ENCODE measurements at places on chromosomes 12 and 14.

DNA sequence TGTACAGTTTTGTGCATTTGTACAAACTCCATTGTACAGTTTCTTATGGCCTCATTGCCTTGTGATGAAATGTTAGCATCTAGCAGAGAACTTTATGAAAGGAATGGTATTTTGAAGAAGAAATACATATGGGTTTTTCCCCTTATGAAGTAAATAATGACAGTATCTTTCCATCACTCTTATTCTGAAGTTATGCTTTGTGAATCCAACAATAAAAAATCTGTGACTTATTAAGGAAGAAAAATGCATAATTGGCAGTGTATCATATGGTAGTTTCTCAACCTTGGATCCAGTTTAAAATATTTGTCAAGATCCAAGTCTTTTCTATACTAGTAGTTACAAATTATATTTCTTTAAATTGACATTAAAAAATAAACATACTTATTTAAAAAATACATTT, 859.1 kb upstream of the FLRT2 start:
- no peak for DNase-seq

DNA sequence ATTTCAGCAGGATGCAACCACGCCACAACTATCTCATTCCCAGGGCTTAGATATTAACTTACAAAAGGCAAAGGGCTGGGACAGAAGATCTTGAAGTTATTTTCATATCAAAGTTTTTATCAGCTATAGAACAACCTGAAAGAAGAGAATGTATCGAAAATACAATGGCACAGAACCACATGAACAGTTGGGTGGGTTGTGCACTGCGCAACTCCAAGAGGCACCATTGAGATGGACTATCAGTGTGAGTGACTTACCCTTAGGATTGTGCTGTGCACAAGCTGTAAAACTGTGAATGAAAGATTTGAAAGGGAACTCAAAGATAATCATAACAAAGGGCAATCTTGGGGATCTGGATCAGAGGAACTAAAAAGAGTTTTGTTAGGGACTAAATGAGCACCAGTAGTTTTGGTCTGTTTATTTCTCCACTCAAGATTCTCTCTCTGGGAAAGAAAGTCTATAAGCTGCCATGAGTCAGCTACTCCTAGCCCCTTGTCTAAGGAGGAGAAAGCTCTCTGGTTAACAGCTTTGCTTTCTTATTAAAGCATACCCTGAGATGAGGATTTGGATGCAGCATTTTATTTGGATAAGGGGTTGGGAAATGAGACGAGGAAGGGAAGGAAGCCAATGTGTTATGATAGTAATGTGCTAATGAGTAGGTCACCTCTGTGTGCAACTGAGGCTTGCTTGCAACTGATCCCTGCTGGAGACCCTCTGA, 62.2 kb downstream of the TBX5 start:
- no peak for DNase-seq

DNA sequence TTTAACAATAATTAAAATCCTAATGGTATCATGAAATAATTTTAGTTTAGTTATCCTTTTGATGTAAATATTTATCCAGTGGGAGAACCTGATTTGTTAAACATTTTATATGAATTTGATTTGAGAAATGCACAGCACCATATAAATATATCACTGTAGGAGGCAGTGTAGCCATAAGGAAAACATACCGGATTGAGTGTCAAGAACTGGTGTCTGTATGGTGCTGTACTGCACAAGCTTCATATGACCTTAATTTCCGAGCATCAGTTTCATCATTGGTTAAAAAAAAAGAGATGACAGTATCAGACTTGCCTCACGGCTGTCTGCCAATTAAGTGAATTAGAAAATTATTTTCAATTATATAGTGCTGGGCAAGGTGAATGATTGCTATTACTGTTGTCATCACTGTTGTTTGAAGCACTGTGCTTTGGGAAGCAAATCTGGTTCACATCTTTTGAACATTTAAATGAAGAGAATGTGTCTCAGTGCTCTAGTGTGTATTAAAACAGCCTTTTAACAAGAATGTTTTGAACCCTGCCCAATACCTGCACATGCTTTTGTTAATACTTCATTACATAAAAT, 72.1 kb downstream of the TMTC2 start:
- DNase-seq: peak; percentile 67

- no peak for DNase-seq
These were observed 37.6 kb downstream of the SPTSSA start for GRCh38 chr14:34424488-34424887.

- no peak for DNase-seq
These were observed 235.7 kb downstream of the TTC8 start for GRCh38 chr14:89060191-89060590.

- no peak for DNase-seq
These were observed 737.6 kb downstream of the SLC16A7 start for GRCh38 chr12:60333461-60333860.
